ENCODE measurements at places on chromosomes 12 and 14. TPM values are rescaled to one million over a fixed set of nuclear protein-coding genes. Genes with fewer than 3 reads are reported as not detected.
A peak's percentile ranks its signal among the peaks of the same experiment; 100 is the strongest.

DNA sequence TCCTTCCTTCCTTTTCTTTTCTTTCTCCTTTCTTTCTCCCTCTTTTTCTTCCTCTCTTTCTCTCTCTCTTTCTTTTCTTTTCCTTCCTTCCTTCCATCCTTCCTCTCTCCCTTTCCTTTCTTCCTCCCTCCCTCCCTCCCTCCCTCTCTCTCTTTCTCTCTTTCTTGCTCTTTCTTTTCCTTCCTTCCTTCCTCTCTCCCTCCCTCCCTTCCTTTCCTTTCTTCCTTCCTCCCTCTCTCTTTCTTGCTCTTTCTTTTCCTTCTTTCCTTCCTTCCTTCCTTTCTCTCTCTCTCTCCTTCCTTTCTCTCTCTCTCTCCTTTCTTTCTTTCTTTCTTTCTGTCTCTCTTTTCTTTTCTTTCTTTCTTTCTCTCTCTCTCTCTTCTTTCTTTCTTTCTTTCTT lies 207.6 kb downstream of the ATP23 start:
- DNase-seq, result no peak

DNA sequence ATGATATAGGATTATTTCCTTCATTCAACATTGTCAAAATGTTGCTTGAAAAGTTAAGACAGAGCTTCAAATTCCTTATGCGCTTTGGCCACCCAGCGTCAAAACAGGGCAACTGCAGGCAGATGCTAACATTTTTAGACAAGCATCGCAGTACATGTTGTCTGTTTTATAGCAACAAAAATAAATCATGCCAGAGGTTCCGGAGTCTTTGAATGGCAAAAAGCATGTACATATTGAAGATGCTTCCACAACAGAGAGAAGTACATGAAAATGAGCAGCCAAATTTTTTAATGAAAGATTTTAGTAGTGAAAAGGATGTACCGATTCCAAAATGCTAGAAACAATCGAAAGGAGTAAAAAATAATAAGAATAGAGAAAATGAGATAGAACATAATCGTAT lies 49.8 kb upstream of the USP15 start:
- DNase-seq, result peak; percentile 30

The DAO gene
- total RNA-seq, result not detected

The LGR5 gene
- 13.7 TPM for total RNA-seq

Measured in skin of body (tissue), 3 donors.